ENCODE measurements at places on chromosomes 4 and X. TPM values are rescaled to one million over a fixed set of nuclear protein-coding genes. Genes with fewer than 3 reads are reported as not detected.

Gene NSUN7
- total RNA-seq, result 16.3 TPM

Gene GPR143
- total RNA-seq, result not detected

DNA sequence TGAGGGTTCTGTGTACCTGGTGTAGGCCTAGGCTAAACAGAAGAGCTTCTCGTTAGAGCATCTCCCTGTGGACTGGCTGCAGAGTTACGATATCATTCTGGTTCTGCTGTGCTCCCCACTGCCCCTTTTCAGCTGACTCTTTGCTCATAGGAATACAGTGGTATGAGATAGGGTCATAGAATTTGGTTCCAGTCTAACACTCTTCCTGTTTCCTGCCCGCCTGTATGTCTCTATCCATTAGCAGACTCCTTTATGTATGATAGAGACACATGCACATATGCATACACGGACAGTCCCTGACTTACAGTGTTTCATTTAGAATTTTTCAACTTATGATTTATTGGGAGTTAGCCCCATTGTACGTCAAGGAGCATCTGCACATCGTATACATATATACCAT, 15.3 kb downstream of the RNF4 start:
- peak; percentile 5 for DNase-seq

DNA sequence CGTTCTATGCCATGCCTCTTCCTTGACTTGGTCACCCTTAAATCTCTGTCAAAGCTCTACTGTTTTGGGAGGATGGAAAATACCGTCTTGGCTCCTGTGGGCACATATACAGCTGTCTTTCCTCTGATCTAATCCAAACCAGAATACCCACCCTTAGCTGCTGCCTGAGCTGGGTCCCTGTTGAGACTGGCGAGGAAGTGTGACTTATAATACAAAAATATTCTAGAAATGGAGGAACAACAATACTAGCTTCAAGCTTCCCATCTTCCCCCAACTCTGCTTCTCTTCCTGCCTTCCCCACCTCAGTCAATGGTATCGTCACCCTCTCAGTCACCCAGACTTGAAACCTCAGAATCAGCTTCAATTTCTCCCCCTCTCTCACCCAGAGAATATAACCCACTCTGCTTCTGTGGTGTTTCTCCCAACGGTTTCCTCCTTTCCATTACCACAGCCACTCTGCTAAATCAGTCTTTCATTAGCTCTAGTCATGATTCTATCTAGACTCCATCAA, 599 bp upstream of the IL2RG start:
- no peak for DNase-seq

GRCh38 chrX:121949041-121949760, 901.8 kb downstream of the GLUD2 start:
- no peak for DNase-seq

GRCh38 chrX:135513130-135513515, 7.3 kb upstream of the INTS6L start:
- no peak for DNase-seq

All from aorta (tissue), 5 donors.